Left ventricle myocardium superior (tissue), 1 donor: ENCODE measurements at places on chromosomes 5 and 9.
A peak's percentile ranks its signal among the peaks of the same experiment; 100 is the strongest.

GRCh38 chr5:171593401-171593800 lies 174.0 kb downstream of the FGF18 start:
- DNase-seq: no peak

DNA sequence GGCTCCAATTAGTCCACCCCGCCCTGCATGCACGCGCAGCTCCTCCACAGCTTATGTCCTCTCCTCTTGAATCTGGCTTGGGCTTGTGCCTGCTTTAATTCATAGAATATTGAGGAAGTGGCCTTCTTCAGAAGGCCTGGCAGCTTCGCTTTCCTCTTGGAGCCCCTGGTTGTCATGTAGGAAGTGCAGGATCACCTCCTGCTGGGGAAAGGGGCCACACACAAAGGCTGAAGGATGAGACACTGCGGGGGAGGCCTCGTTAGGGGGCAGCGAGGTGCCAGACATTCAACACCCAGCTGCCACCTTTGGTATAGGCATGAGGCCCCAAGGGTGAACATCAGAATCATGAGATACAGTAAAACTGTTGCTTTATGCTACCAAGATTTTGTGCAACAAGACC lies 2.7 kb upstream of the CNOT6 start:
- DNase-seq: no peak

DNA sequence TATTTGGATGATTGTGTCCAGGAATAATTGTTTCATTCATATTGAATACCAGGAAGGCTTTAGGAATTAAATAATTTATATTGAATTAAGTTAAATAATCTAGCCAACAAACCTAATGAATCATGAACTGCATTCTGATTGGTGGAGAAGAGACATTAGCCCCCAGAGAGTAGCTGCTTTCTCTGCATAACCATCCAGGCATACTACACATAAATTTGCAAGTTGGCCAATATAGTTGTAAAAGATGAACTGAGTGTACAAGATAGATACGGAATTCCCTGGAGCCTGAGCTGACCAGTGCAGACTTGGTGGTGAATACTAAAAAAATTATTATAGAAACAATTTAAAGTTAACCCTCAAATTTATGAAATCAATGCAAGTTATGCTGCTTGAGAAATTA lies 311.8 kb upstream of the KIF2A start:
- no peak for DNase-seq

- DNase-seq: no peak
These were observed 122.6 kb downstream of the SAXO1 start for GRCh38 chr9:18910435-18910834.

GRCh38 chr5:176762489-176762888 lies 47.9 kb upstream of the UNC5A start:
- DNase-seq: no peak

GRCh38 chr5:95673081-95673480 lies 9.7 kb downstream of the SPATA9 start:
- DNase-seq: peak; percentile 35

DNA sequence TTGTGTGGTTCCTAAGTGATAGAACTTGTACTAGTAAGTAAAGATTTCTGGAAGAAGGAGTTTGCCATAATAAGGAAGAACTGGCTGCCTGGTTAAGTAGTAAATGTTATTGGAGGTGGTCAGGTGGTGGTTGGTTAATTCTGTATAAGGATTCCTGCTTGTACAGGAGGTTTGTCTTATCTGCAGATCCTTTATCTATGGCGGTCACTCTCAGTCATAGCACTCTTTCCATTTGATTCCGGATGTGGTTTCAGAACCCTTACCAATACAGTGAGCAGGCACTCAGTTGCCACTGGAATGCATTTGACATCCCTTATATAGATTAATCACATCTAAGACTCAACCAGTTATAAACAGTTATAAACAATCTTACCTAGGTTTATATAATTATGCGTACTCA lies 50.3 kb downstream of the RAD50 start:
- no peak for DNase-seq

DNA sequence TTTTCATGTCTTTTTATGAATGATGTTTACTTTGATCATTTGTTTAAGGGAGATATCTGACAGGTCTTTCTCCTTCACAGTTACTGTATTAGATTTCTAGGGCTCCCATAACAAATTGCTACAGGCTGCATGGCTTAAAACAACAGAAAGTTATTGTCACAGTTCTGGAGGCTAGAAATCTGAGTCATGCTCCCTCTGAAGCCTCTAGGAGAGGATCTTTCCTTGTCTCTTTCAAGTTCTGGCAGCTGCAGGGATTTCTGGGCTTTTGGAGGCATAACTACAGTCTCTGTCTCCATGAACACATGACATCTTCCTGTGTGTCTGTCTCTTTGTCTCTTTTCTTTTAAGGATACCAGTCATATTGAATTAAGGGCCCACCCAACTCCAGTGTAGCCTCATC lies 557.3 kb upstream of the SEMA6A start:
- no peak for DNase-seq

- no peak for DNase-seq
These were observed 47.5 kb downstream of the ADRB2 start for GRCh38 chr5:148873690-148874485.

DNA sequence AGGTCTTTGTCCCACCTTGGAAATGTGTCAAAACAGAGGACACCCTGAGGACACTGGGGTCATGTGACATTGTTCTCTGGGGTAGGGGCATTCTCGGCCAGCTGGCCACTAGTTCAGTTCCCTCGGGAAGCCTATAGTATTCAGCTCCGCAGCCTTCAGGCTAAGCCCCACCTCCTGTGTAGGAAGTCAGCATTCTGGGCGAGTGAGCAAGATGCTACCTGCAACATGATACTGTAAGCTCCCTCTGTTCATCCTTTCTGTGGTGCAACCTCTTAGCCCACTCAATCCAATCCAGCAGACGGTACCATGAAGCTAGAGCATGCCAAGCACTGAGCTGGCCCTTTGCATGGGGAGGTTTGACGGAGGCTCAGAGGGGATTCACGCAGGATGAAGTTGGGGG lies 5.3 kb downstream of the NTNG2 start:
- no peak for DNase-seq

- no peak for DNase-seq
These were observed 62.8 kb upstream of the VCAN start for GRCh38 chr5:83408719-83409118.

DNA sequence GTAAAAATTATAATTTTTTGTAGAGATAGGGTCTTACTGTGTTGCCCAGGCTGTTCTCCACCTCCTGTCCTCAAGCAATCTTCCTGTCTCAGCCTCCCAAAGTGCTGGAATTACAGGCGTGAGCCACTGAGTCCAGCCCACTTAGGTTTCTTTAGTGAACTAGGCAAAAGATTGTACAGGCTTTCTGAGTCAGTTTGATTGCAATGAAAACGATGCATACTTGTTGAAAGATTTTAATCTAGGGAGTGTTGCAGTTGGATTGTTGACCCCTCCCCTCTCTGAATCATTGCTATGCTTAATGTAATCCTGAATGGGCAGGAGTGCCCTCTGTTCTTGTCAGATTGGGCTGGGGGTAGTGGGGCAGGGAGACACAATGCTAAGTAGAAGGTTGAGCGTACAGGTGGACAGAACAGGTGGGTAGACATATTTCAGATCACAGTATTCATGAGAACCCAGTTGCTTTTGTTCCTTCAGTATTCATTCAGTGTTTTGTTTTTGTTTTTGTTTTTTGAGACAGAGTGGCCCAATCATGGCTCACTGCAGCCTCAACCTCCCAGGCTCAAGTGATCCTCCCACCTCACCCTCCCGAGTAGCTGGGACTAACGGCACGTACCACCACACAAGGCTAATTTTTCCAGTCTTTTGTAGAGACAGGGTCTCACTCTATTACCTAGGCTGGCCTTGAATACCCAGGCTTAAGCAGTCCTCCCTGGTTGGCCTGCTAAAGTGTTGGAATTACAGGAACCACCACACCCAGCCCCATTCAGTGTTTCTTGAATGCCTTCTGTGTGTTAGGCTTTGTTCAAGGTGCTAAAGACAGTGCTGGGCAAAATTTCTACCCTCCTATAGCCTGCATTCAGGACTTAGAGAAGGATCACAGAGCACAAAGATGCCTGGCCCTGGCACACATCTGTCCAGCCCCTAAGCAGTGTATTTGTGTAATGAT lies 70.1 kb downstream of the KIAA1958 start:
- DNase-seq: no peak

DNA sequence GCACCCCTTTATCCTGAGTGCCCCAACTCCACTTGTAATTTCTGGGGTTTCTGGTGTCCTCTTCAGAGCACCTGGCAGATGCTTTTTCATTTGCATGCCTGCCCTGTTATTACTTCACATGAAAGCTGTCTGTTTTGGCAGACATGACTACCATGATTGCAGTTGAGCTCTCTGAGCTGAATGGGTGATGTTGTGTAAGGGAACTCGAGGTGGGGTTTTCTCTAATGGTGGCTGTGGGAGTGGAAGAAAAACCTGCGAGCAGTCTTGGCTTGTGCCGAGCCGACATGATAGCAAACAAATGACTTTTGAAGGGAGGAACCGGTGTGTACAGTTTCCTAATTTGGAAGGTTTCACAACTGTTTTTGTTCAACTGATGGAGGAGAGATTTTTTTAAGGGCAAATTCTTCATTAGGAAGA lies 196.2 kb downstream of the AOPEP start:
- no peak for DNase-seq

DNA sequence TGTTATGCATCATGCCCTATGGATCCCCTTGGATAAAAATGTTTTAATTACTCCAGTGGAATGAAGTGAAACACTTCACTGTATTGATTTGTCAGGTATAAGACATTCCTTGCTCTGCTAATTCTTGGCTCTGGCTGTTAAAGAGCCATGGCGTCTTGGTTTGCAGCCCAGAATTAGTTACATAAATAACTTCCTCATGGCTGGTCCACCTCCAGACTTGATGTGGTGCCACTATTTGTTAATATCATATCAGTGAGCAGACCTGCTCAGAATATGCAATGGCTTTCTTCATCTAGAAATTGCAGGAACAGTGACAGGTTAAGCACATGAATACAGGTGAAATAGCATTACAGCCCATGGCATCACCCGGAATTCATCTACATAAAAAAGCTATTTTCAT lies 446.9 kb upstream of the GRIN3A start:
- no peak for DNase-seq

GRCh38 chr9:102521097-102521755 lies 473.9 kb upstream of the CYLC2 start:
- no peak for DNase-seq

GRCh38 chr9:70085241-70085640 lies 41.6 kb downstream of the MAMDC2 start:
- no peak for DNase-seq

GRCh38 chr5:156387391-156387790 lies 60.4 kb downstream of the SGCD start:
- no peak for DNase-seq

- DNase-seq: no peak
These were observed 661.7 kb downstream of the KCTD16 start for GRCh38 chr5:144832416-144832815.

DNA sequence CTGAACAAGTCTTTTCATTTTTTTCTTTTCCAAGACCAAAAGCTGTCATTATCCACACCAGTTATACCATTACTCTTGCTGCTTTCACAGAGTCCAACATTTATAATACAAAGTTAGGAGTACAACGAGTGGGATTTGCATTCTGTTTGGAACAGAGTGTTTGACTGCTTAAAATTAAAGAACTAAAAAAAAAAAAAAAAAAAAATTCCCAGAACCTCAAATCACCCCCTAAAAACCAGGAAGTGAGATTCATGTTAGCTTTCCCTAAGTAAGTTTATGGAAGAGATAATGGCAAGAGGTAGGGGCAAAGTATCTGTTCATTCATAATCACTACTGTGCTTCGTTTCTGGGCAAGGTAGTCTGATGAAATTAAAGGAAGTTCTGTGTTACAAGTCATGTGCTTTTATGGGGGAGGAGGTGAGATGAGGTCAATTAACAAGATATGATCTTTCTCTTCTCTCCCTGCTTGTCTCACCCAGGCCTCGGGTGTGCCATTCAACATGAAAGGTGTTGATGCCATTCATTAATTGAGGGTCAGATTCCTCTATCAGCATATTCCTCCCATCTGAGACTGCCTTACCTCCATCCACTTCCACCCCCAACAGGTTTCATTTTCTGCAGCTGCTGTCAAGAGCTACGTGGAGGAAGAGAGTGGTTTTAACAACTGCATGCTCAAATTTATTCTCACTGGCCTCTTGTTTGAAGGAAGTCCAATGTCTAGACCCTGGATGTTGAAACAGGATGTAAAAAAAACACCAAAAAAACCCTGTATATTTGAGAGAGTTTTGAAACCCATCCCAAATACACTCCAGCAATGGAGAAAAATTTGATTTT lies 58.1 kb downstream of the MARCHF3 start:
- no peak for DNase-seq

GRCh38 chr5:59845730-59846129 lies 47.8 kb downstream of the PDE4D start:
- DNase-seq: no peak

DNA sequence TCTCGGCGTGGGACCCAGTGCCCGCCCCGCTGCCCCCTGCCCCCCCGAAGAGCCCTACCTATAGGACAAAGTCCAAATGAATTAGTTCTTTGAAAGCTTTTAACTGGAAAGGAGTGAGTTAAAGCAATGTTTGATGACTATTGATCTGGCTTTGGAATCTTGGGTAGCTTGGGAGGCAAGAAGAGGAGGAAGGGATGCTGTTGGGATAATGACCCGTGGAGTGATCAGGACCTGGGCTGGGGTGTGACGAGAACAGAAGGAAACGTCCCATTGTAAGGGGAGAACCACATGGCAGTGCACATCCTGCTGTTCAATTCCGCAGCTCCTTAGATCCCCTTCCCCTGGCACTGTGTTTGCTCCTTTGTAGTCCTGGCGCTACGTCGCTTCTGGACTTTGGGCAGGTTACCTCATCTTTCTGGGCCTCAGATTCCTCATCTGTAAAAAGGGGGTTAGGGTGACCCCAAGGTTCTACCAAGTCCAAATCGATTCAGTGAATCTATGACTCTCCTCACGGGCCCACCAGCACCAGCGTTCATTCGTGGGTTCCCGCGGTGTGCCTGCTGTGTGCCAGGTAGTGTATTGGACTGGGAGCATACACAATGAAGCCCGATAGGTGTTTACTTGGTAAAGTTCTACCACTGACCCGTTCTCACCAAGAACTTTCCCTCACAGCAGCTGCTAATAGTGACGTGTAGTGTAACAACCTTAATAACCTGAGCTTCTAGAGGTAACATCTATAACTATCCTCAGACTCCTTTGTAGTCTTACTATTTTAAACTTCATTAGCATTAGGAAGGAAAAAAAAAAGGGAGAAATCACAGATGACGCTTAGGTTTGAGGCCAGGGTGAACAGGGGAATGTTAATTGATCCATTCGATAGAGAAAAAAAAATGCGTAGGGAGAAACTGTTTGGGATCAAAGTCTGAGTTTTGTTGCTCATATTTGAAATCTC lies 1.1 kb upstream of the NADK2 start:
- no peak for DNase-seq

DNA sequence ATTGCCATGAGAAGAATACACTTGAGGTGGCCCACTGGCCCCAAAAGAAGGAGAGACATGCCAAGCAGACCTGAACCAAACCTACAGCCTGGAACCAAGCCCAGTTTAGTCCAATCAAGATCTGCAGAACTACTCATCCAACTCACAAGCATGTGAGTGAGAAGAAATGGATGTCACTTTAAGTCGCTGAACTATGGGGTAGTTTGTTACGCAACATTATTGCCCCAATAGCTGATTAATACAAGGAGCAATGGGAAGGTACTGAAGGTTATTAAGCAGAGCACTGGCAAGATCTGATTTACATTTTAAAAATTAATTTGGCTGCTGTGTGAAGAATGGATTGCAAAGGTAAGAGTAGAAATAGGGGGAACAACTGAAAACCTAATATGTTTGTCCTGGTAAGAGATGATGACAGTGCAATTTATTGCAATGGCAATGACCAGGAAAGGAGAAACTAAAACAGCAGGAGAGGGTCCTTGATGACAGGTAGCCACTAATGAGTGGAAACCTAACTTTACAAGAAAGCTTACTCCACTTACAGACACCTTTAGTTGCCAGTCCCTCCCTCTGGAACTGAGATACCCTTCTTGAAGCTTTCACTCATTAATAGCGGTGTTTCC lies 132.9 kb upstream of the GRIA1 start:
- DNase-seq: no peak
